ENCODE measurements at places on chromosomes 6 and 20.

DNA sequence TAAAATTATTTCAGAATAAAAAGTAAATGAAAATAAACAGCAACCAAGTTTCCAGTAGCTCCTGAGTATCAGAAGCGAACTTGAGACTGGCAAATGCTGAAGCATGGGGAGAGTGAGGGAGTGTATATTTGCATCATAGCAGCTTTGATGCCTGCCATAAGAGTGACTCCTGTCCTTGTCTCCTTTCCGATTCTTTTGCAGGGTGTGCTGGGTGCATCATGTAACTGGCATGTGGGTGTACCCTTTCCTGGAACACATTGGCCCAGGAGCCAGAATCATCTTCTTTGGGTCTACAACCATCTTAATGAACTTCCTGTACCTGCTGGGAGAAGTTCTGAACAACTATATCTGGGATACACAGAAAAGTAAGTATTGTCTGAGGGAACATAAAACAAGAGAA lies 117.4 kb downstream of the ADAT2 start:
- no peak for DNase-seq

DNA sequence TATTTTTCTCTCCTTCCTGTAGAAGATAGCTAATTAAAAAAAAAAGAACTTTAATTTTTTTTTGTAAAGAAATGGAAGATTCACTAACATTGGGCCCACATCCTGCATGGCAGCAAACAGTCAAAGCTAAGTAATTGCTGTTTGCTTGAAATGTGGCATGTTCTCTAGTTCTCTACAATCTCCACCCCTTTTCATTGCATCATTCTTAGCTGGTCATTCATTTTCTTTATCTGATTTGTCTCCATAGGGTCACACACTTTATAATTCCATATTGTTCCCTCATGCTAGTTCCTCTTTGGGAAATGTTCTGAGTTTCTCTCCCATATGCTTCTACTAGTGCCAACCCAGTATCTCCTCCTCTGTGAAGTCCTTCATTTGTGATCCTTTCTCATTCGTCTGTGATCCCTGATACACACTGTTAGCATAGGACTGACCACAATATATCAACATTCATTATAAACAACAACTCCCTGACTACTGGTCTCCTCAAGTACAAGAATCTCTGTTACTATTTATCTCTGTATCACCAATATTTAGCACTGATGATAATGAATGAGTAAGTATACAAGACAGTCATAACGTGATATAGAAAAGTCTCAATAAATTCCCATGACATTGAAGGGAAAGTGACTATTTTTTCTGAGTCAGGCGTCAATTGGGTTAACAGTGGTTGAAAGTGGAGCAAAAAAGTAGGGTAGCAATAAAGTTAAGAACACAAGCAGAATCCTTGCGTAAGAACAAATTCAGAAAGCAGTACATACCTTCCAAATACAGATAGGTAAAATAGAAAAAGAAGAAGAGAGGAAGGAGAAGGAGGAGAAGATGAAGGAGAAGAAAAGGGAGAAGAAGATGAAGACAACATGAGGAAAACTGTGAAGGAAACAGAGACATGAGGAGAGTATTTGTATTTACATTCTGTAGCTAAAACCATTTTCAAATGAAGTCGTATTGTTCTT lies 33.2 kb upstream of the MYB start:
- DNase-seq, result no peak

- DNase-seq, result no peak
Measured at GRCh38 chr6:169153401-169153800, 100.2 kb downstream of the THBS2 start.

GRCh38 chr6:28446818-28447511 lies 3.7 kb upstream of the ZSCAN23 start:
- DNase-seq, result no peak

- no peak for DNase-seq
Measured at GRCh38 chr6:21188505-21189223, 404.9 kb upstream of the SOX4 start.

DNA sequence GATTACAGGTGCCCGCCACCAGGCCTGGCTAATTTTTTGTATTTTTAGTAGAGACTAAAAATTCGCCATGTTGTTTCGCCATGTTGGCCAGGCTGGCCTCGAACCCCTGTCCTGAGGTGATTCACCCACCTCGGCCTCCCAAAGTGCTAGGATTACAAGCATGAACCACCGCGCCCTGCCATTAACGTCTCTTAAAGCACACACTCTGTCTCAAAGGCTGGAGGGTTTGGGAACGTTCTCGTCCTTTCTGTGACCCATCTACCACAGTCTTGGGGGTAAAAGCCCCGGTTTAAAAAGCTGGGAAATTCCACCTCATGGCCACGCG lies 57.8 kb upstream of the ARID1B start:
- no peak for DNase-seq

- DNase-seq, result no peak
Measured at GRCh38 chr6:21507811-21508210, 85.7 kb upstream of the SOX4 start.

DNA sequence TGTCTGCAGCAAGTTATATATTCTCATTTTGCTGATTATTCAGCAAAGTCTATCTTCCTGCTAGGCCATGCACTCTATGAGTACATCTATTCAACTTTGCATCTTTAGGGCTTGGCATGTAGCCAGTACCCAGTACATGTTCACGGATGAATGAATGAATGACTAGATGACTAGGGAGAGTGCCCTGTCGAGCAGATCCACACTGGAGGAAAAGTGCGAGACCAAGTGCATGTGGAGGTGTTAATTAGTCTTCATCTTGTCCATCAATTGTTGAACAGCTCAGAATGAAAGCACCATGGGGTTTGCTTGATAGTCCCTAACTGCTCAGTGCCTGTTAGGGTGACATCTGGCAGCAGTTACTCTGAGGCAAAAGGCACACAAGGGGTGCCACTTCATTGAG lies 30.4 kb downstream of the TM9SF4 start:
- no peak for DNase-seq

DNA sequence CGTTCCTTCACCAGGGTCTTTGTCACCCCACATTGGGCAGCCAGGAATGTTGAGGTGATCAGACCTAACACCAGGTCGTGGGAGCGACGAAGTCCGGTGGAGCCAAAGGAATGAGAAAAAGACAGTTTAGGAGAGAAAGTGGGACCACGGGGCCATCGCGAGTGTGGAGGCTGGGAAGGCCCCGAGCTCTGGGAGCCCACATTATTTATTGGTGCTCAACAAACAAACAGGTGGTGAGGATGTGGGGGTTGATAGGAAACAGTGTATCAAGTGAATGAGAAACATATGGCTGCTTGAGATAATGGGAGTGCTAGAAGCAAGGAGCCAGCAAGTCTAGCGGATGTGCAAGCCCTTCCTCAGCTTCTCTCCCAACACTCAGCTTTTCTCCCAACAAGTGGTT lies 287.1 kb upstream of the SGK1 start:
- no peak for DNase-seq

GRCh38 chr6:22826961-22827360 lies 257.6 kb downstream of the HDGFL1 start:
- no peak for DNase-seq

DNA sequence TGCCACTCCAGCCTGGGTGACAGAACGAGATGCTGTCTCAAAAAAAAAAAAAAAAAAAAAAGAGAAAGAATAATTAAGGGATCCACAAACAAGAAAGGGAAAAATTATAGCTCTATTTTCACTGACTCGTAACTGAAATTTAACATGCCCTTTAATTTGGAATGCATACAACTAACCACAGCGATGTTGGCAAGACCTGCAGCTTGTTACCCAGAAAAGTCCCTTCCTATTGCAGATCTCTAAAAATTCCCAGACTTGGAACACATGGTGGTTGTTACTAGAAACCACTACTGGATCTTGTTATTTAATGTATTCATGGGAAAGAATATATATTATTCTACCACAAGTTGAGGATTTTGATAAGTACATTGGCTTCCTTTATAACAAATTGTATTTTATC lies 27.8 kb upstream of the SMIM28 start:
- DNase-seq, result no peak

DNA sequence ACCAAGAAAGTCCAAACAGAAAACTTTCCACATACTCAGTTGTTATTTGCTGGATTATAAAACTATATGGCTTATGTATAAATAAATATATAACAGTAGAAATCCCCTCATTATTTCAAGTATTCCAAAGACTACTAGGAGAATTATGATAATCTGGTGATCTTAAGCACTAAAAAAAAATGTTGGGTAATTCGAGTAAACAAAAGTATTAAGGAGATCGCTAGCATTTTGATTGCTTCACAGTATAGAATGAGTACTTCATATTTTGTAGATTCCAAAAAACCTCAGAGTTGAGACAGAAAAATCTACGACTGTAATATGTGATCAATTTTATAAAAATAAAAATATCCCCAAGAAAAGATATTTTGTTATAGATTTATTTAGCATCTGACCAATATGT lies 236.4 kb upstream of the TENT5A start:
- no peak for DNase-seq

- peak; percentile 29 for DNase-seq
Measured at GRCh38 chr20:58634521-58635278, 16.4 kb upstream of the STX16 start.

DNA sequence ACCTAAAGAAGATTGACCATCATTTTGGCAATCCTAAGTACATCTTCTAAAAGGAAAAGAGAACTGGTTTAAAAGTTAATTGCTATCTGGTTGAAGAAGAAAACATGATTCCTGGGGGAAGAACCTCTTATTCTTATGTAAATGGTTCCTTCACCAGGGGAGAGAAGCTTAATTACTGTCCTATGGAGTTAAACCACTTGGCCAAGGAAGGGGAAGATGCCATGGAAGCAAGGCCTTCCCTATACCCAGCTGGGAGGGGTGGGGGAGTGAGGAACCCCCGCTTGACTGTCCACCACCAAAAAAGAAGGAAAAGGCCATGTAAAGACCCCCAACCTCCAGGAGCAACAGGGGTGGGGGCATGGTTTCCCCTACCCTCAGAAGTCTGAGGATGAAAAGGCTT lies 962.1 kb downstream of the GRIK2 start:
- no peak for DNase-seq

GRCh38 chr6:110786271-110786670 lies 29.0 kb downstream of the CDK19 start:
- DNase-seq, result no peak

DNA sequence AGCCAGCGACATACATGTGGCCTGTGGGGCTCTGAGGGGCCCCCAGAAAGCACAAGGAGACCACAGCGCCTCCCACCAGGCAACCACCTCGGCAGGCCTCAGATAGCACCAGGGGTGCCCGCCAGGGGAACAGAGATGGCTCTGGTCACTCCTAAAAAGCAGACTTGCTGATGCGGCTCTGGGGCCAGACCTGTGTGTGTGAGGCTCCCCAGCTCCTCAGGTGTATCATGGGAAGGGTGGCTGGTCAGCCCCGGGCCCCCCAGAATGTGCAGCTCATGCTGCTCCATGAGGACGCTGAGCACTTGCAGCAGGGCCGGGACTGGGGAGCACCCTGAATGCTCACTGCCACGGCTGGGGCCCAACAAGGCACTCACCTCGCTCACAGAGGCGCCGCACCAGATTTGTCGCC lies 60.2 kb downstream of the PYGB start:
- DNase-seq, result no peak

DNA sequence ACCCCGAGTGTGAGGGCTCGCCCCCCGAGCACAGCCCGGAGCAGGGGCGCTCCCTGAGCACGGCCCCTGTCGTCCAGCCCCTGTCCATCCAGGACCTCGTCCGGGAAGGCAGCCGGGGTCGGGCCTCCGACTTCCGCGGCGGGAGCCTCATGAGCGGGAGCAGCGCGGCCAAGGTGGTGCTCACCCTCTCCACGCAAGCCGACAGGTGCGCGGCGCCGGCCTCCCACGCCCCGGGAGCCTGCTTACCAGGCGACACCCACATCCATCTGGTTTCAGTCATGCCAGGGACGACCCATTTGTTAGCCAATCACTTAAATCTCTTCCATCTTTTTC lies 73.5 kb upstream of the PBOV1 start:
- no peak for DNase-seq

- peak; percentile 94 for DNase-seq
Measured at GRCh38 chr6:38909015-38909730, 139.4 kb upstream of the GLP1R start.

- DNase-seq, result no peak
Measured at GRCh38 chr6:127471379-127472255, 12.4 kb upstream of the KIAA0408 start.

DNA sequence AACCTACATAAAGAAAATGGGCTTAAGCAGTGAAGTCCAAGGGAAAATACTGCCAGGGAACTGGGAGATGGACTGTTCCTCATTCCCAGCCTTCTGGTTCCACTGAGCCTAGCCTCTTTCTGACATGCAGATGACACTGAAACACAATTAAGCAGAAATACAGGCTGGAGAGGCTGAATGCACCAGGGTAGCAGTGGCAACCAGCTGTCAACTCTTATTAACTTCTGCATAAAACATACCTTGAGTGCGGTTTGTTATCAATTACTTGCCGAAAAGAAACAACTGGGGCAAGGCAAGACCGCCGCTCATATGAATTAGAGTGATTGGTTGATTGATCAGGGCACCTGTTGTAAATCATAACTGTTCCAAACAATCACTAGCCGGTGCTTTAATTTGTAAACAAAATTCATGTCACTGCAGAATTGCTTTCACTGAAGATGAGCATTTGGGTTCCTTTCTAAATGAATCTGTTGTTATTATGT lies 16.3 kb downstream of the TFAP2B start:
- no peak for DNase-seq

- no peak for DNase-seq
Measured at GRCh38 chr20:53262365-53262764, 290.2 kb downstream of the TSHZ2 start.

- DNase-seq, result no peak
Measured at GRCh38 chr6:91358986-91359385, 772.1 kb upstream of the MAP3K7 start.

DNA sequence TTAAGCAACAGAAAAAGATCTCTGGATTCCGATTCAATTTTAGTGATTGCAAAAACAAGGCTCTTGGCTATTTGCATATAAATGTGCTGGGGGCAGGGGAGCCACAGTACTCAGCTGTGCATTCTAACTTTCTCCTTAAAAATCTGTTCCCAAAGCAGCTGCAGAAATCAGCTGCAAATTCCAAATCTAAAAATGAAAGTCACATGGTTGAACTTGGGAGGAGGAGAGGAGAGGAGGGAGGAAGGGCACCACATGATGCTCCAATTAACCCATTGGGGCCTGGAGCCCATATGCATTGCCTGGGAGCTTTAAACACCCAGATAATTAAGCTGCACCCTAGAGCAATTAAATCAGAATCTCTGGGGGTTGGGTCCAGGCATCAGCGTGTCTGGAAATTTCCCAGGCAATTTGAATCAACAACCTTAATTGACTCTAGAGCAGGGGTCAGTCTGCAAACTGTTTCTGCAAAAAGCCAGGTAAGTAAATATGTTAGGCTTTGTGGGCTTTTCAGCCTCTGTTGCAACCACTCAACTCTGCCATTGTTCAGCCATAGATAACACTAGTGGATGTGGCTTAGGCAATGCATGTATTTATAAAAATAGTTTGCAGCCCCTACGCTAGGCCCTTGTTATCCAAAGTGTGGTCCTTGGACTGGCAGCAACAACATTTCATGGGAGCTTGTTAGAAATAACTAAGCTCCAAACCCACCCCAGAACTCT lies 508.1 kb downstream of the KIF16B start:
- DNase-seq, result no peak

GRCh38 chr6:65452333-65452732 lies 254.7 kb downstream of the EYS start:
- no peak for DNase-seq
